GM12865 (cell line): ENCODE measurements at places on chromosomes 16 and 17.

GRCh38 chr16:77556201-77556873 is 121.5 kb upstream of the ADAMTS18 start:
- no peak for DNase-seq

GRCh38 chr17:50180111-50180510 is 14.3 kb downstream of the SGCA start:
- no peak for DNase-seq

DNA sequence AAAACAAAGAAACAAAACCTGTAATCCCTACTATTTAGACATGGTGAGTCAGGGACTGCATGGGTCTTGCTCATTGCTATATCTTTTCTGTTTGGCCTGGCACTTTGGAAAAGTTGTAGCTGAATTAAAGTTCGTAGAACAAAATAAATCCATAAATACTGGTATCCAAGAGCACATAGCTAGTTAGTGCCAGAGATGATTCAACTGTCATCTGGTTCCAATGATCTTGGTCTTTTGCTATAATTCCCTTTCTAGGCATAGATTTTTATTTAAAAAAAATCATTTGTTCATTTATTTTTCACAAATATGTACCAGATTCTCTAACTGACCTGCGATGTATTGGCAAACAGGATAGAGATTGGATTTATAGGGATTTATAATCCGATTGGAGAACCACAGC is 1436.1 kb upstream of the GOT2 start:
- no peak for DNase-seq

GRCh38 chr17:75181608-75182318 is 996 bp downstream of the SUMO2 start:
- DNase-seq: peak; percentile 48

GRCh38 chr16:2775131-2775716 is 1.9 kb downstream of the ELOB start:
- DNase-seq: no peak

GRCh38 chr17:79821331-79822095 is 17.7 kb downstream of the CBX4 start:
- no peak for DNase-seq

GRCh38 chr16:67533024-67533560 is 4.5 kb downstream of the RIPOR1 start:
- no peak for DNase-seq

DNA sequence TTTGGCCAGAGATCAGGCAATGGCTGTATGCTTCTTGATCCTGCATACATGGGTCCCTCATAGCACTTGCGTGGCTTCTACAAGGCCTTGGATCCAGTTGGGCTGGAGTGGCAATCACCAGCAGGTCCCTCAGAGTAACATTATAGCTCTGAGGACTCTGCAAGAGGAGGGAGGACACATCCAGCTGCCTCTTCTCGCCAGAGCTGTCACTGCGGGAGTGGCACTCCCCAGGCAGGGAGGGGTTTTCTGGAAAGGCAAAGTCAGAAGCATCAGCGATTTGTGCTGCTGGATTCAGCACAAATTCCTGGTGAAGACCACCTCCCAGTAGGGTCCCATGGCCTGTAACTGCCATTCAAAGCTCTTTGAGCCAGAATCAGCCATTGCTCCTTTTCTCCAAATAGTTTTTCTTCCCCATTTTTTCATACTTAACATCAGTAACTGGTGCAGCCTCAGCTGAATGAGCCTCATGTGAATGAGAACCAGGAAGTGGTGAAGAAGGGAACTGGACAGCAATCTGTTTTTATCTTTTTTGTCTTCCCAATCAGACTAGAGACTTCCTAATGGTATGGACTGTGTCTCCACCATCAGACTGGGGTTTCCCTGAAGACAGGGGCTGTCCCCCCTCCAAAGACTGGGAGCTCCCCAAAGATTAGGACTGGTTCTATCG is 40.6 kb upstream of the HOXB13 start:
- DNase-seq: no peak

DNA sequence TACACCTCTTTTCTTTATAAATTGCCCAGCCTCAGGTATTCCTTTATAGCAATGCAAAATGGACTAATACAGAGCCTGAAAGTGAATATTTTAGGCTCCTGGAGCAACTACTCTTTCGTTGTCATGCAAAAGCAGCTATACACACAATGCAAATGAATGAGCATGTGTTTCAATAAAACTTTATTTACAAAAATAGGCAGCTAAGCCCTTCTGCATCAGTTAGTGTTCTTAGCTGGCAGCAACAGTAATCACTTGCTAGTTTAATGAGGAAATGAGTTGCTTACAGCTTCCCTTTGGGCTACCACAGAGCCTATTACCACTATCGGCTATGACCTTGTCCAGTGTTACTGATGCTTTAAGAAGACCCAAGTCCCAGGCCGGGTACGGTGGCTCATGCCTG is 402.9 kb downstream of the XYLT1 start:
- peak; percentile 21 for DNase-seq

- no peak for DNase-seq
Observed at GRCh38 chr16:29808219-29808900, 2.0 kb downstream of the MAZ start.

- no peak for DNase-seq
Observed at GRCh38 chr17:82826956-82827355, 12.9 kb downstream of the ZNF750 start.

GRCh38 chr17:68033636-68034451 is 1.7 kb upstream of the KPNA2 start:
- no peak for DNase-seq

GRCh38 chr16:50996830-50997186 is 154.3 kb downstream of the SALL1 start:
- DNase-seq: no peak

GRCh38 chr17:1170739-1171138 is 9.0 kb downstream of the ABR start:
- no peak for DNase-seq

DNA sequence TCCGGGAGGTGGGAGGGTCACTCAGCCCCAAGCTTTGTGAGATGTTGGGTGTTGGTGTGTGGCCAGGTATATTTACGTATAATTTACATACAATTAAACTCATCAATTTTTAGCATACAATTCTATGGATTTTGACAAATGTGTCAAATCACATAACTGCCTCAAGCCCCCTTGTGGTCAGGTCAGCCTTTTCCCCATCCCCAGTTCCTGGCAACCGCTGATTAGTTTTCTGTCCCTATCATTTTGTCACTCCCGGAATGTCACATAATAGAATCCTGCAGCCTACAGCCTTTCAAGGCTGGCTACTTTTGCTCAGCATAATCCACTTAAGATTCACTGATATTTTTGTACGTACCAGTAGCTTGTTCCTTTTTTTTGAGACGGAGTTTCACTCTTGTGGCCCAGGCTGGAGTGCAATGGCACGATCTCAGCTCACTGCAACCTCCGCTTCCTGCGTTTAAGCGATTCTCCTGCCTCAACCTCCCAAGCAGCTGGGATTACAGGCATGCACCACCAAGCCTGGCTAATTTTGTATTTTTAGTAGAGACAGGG is 19.3 kb upstream of the RAI1 start:
- no peak for DNase-seq

GRCh38 chr16:82138478-82139285 is 31.3 kb downstream of the MPHOSPH6 start:
- no peak for DNase-seq

DNA sequence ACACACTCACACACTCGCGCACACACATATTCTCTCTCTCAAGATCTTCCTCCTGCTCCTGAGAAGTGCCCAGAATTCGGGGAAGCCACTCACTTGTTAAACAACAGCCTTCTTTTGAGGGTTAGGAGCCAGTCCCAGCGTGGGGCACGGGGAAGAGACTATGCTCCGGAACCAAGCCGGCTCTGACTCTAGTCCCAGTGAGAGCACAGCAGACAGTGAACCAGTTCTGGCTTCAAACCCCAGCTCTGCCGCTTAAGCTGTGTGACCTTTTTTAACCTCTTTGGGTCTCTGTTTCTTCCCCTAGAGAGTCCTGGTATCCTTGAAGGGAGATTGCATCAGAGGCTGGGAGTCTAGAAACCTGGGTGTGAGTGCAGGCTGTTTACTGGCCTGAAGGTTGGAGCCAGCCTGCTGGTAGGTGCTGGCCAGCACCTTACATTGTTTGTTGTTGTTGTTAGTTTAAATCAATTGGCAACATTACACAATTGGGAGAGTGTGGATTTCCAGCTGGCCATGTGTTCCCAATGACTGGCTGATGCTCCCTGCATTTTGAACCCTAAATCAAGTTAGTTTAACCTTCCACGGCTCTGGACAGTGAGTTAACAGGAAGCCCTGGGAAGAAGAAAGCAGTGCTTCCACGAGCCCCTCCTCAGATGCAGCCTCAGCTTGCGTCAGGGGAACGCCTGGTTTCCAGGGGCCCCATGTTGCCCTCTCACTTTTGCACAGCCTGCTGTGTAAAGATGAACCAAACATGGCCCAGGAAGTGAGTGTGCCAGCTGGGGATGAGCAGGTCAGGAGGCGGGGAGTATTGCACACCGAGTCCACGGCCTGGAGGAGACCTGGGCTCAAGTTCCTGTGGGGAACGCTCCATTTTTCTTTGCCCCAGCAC is 71.5 kb downstream of the GAS7 start:
- no peak for DNase-seq
